ENCODE measurements at places on chromosomes 5 and 9.

DNA sequence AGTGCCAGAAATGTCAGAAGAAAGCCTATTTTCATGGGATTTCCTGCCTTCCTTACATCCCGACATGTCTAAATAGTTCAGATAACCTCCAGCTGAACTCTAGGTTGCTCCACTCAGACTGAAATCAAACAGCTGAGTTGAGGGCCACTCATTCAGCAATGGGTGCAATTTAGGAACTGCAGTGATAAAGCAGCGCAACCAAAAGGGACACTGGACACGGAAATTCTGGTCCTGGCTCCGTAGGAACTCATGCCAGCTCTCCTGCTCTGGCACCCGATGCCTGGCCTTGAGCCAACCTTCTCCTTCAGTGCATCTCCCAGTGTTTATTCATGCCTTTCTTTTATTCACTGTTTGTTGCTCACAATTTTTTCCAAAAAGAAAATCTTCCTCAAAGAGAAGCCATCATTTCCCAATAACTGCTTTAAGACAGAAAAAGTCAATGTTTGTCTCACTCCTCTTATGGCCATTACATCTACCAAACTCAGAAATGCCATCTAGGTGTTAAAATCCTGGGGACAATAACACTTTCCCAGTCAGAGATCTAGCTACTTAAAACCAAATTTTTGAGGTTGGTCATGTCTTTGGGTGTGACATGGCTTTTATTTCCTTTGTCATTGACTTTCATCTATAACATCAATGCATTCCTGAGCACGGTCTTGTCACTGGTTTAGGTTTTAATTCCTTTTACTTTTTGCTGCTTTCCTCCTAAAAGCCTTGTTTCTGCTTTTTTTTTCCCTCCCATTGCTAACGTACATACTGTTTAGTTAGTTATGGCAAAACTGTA is 126.9 kb downstream of the PDE4D start:
- DNase-seq, result no peak

DNA sequence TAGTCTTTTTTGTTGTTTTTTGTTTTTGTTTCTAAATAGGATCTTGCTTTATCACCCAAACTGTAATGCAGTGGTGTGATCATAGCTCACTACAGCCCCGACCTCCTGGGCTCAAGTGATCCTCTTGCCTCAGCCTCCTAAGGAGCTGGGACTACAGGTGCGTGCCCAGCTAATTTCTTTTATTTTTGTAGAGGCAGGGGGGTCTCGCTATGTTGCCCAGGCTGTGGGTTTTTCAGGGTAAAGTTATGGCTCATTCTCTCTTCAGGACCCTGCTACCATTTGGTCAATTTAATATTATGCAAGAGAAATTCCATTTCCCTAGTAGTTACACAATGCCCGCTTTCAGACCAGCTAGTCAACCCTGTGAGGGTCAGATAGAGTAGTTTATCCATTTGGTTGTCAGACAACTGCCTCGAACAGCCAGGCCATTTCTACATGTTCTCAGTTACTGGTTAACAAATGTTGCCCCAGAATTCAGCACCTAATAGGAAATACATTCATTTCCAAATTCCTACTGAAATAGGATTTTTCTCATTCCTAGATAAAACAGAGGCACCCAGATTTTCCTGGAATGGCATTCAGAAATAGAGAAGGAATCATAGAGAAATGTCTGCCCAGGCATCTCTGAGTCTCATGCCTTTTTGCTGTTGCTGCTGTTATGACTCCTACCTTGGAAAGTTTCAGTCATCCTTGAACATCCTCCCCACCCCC is 6.4 kb upstream of the GLIS3 start:
- DNase-seq, result peak; percentile 48

GRCh38 chr5:9534881-9535517 is 10.9 kb downstream of the SEMA5A start:
- no peak for DNase-seq

- no peak for DNase-seq
Observed at GRCh38 chr5:24353016-24353415, 291.8 kb downstream of the CDH10 start.

DNA sequence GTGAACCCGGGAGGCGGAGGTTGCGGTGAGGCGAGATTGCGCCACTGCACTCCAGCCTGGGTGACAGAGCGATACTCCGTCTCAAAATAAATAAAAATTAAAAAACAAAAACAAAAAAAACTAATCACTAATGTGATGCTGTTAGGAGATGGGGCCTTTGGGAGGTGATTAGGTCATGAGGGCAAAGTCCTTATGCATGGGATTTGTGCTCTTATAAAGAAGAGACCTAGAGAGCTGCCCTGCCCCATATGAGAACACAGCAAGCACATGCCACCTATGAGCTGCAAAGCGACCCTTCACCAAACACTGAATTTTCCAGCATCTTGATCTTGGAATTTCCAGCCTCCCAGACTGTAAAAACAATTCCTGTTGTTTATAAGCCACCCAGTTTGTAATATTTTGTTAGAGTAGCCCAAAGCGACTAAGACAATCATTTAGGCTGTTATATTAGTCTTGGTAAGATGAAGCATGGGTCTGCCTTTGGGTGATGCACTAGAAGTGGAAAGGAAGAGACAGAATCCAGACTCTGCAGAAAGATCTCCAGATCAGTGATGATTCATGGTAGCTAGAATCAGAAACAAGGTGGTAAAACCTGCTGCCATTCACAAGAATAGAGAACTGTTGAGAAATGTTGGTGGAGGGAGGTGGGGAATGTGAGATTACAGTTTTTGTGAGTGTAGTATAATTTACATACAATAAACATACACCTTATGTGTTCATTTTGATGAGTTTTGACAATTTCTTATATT is 26.2 kb downstream of the GPR21 start:
- no peak for DNase-seq

- DNase-seq, result peak; percentile 52
Observed at GRCh38 chr5:16456103-16456832, 9.3 kb downstream of the ZNF622 start.

DNA sequence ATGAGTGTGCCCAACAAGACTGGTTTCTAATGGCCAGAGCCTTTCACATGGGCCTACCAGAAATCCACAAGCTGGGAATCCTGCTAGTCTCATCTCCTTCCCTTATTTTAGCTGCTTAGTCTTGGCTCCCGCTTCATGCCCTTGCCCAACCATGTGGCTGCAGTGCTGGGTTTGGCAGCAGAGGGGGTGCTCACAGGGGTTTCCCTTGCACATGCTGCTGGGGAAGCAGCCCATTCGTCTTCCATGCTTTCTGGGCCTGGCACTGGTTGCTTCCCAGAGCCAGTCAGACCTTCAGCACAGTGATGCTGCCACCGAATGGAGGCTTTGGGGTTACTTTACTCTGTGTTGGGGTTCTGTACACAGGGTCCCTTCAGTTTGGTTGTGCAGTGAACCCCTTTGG is 26.3 kb downstream of the SLC46A2 start:
- no peak for DNase-seq

GRCh38 chr5:132237141-132237540 is 9.5 kb upstream of the P4HA2 start:
- DNase-seq, result no peak

- DNase-seq, result no peak
Observed at GRCh38 chr5:118533156-118533555, 455.2 kb downstream of the DTWD2 start.

- no peak for DNase-seq
Observed at GRCh38 chr5:10509575-10509974, 54.3 kb upstream of the ANKRD33B start.

DNA sequence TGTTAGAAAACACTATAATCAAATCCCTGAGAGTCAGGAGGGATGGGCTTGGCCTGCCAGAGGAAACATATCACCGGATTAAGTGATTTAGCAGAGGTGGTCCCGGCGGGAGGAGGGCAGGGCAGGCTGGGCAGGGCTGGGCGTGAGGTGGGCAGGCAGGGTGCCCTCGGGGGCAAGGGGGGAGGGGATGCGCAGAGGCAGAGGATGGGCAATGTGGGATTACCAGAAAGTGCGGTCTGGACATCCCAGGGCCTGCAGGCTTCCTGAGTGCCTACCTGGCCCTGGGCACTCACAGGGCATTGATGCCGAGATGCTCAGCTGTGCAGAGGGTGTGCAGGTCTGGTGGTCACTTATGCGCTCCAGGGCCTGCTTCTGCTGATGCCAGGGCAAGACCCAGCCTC is 115.2 kb downstream of the ADAMTS2 start:
- no peak for DNase-seq

DNA sequence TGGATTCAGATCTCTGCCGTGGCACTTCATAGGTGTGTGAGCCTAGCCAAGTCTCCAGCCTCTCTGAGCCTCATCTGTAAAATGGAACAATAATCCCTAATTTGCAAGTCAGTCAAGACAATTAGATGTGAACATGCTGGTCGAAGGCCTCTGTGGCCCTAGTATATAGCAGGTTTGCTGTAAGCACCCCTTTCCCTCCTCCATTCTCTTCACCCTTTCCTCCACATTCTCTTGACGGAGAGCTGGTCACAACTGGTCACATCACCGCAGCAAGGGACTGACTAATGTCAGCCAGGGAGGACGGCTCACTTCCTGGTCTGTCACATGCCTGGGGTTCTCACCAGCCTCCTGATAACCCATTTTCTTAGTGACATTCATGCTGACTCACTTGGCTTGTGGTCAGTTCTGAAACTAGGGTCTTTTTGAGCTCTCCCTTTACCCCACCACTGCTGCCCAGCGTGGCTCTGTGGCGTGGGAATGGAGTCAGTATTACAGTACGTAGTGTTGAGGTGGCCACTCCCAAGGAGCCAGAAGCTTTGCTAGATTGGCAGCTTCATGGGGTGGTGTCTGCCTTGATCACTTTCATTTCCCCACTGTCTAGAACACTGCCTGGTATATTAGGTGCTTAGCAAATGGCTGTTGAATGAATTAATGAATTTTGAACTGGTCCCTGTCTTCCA is 47.8 kb downstream of the ERGIC1 start:
- DNase-seq, result peak; percentile 67

DNA sequence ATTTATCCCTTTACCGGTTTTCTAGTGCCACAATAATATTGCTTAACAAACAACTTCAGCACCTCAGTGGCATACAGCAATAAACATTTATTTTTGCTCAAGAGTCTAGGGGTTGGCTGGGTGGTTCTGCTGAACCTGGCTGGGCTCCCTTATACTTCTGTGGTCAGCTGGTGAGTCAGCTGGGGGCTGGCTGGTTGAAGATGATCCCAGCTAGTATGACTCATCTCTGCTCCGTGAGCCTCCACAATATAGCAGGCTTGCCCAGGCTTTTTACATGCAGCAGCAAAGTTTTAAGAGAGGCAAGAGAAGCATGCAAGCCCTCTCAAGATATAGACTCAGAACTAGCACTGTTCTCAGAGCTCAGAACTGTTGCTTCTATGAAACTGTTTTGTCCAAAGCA is 523.5 kb upstream of the CLINT1 start:
- peak; percentile 98 for DNase-seq

DNA sequence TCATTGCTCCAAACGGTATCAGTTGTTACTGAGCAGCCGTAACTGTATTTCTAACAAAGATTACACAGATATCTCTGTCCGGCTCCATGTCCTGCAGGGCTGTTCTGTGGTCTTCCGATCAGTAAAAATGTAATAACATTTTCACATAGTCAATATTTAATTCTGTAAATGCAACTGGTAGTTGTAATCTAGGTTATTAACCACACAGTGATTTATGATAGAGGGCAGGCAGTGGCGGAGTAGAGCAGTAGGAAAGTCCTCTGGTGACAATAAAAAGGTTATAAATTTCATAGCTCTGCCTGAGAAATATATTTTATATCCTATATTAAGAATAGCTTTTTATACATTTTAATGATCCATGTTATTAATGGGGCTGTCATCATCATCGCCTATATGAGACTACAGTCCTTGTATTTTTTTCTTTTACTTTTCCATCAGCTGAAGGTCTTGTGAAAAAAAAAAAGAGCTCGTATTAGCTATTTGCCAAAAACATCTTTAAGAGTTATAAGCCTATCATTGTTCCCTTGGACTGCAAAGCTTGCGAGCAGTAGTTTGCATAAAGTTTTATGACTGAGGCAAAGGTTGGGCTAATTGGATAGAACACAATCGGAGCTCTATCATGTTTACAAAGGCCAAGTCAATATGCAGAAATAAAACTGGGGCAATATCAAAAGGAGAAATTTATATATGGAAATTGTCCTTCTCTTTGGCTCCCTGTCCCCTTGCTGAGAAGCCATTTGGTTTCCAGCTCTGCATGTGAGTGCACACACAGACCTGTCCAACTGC is 648.0 kb downstream of the IRX1 start:
- no peak for DNase-seq

DNA sequence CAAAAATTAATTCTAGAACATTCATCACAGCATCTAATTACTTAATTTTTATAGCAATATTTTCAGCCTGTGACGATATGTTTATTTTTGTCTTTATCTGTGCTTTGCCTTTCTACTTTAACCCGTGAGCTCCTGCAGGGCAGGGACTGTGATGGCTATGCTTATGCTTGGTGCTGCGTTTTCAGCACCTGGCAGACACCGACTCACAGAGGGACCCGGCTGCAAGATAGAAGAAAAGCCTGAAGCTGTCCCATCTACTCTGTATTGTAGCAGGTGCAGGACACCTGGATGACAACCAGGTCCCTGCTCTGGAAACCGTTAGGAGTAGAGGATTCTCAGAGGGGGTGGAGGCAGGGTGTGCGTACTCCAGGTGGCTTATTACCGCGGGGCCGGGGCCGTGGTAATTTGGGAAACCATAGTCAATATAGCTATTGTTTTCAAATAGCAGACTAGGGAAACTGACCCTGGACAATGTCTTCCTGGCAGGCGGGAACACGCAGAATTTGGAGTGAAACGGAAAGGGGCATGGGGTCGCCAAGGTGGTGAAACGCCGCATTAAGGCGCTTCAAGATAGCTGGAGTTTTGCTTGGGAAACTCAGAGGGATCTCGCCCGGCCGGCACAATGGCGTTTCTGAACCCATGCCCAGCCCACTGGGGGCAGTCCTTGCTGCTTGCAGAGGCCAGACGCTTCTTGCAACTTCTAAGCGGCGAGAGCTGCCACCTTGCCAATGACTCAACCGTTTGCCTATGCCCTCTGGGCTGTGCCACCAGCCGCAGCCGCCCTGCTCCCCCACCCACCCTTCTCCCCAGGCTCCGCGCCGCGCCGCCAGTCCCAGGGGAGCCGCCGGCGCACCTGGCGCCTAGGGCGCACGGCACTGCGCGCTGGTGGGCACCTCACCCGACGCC is 140.1 kb upstream of the PALM2AKAP2 start:
- peak; percentile 51 for DNase-seq

- DNase-seq, result no peak
Observed at GRCh38 chr9:126109575-126109974, 217.1 kb upstream of the MVB12B start.

DNA sequence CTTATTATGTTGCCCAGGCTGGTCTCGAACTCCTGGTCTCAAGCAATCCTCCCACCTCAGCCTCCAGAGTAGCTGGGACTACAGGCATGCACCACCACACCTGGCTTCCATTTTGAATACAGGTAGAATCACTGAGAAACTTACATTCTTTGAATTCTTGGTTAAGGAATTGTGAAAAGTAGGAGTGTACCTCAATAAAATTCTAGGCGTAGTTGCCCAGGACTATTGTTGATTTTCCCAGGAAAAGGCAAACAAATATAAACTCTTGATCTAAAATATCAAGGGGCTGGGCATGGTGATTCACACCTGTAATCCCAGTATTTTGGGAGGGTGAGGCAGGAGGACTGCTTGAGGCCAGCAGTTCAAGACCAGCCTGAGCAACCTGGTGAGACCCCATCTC is 16.8 kb upstream of the DMXL1 start:
- DNase-seq, result no peak

- DNase-seq, result no peak
Observed at GRCh38 chr5:132760601-132761317, 13.5 kb downstream of the CCNI2 start.
